ENCODE measurements at places on chromosomes 4 and X.

DNA sequence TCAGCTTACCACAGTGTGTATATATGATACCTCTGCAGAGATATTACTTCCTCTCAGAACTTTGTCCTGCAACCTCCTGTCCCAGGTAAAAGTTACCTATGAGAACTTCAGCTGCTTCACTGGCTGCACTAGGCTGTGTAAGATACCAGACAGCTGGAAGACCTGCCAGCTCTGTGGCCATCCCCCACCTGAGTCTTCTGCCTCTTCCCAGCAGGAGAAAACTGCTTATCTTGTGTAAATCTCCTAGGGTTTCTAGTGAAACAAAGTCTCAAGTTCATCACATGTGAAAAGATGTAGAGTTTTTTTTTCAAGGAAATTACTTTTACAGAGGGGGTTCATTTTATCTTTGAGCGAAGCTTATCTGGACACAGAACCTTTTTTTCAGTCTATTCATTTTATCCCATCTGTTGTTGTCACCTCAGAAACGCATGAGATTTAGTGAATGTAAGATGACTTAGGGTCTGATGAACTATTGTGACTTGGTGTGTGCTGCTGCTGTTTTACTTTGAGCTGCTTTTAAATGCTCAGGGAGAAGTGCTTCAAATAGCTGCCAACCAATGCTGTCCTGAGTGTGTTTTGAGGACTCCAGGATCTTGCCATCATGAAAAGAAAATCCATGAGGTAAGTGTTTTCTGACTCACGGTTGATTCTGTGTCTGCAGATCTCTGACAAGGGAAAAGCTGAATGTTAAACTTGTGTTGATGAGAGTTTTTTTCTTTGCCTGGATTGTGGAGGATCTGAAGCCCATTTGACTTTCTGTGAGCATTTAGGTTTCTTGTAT is 187.8 kb downstream of the FRAS1 start:
- no peak for DNase-seq

GRCh38 chrX:9336456-9336855 is 128.4 kb upstream of the TBL1X start:
- no peak for DNase-seq

DNA sequence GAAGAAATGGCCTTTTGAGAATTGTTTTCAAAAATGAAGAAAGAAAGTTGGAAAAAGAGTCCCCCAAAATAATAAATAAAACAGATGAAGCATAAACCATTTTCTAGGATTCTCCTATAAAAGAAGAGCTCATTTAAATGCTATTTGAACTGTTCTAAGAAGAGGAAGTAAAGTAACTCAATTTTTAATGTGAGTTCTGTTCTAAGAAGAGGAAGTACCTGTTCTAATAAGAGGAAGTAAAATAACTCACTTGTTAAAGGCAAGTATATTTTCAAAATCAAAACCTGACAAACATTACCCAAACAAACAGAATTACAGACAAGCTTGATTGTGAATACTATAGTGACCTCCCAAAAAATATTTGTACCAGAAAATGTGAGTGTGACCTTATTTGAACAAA is 1326.3 kb downstream of the C4orf33 start:
- no peak for DNase-seq

DNA sequence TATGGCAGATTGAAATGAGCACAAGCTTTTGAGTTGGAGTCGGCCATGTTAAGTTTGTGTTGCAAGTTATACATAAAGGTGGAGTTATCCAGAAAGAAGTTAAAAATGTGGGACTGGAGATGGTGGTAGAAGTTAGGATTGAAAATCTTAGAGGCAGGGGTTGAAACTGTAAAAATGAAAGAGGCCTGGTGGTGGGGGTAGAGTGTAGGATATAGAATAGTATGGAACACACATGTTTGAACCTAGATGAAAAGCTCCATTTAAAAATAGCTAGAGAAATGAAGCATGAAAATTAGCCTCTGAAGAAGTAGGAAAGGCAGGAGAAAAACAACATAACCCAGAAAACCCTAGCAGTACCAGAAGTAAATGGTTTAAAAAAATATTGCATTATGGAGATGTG is 131.8 kb upstream of the ENPEP start:
- no peak for DNase-seq

GRCh38 chr4:153318696-153319320 is 25.7 kb upstream of the MND1 start:
- peak; percentile 16 for DNase-seq

DNA sequence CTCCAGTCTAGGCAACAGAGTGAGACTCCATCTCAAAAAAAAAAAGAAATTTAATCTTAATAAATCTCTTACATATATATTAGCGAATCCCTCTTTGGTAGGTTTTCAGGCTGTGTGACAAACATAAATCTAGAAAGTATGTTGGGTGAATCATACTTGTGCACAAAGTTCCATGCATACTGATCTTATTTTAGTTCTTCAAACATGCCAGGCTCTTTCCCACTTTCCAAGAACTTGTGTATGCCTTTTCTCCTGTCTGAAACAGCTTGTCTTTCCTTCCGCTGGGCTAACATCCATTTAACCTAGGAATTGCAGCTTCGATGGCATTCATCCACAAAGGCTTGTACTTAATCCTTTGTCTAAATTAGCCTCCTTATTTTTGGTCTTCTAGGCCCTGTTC is 156.6 kb upstream of the CASK start:
- DNase-seq: no peak

- no peak for DNase-seq
Observed at GRCh38 chr4:22661443-22661842, 31.3 kb upstream of the GBA3 start.

DNA sequence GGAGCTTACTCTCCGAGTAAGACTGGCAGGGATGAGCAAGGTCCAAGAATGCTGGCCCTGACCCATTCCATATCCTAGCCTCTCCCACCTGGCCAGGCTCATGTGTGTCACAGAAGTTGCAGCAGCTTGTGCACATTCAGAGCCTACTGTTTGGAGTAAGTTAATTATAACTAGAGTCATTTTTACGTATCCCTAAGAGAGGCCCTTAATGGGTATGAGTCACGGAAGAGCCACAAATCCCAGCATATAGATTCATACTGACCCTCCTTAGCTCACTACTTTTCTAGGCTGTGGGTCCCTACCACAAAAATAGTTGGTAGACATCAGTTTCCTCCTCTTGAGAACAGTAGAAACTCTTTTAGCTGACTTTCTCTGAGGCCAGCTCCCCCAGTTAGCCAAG is 118.3 kb upstream of the FRG1 start:
- no peak for DNase-seq

- no peak for DNase-seq
Observed at GRCh38 chr4:10366628-10367027, 90.6 kb downstream of the ZNF518B start.

DNA sequence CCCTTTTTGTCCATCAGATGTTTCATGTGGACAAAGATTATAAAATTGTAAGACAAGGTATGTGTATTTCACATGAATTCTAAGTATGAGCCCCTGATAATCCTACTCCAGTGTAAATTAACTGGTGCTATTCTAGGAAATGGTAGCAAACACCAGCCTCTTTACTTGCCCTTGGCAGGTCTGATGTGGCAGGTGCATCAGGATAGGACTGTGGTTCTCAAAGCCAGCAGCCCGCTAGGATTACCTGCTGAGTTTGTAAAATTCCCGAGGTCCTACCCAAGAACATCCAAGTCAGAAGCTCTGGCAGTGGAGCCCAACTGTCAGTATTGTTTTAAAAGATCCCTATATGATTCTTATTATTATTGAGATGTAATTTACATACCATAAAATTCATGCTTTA is 174.0 kb upstream of the ANXA3 start:
- DNase-seq: no peak

- DNase-seq: no peak
Observed at GRCh38 chr4:113827285-113827684, 65.7 kb upstream of the CAMK2D start.

GRCh38 chrX:106007815-106008214 is 30.7 kb downstream of the SERPINA7 start:
- DNase-seq: no peak

GRCh38 chr4:14916554-14917297 is 85.6 kb upstream of the CPEB2 start:
- DNase-seq: peak; percentile 84

DNA sequence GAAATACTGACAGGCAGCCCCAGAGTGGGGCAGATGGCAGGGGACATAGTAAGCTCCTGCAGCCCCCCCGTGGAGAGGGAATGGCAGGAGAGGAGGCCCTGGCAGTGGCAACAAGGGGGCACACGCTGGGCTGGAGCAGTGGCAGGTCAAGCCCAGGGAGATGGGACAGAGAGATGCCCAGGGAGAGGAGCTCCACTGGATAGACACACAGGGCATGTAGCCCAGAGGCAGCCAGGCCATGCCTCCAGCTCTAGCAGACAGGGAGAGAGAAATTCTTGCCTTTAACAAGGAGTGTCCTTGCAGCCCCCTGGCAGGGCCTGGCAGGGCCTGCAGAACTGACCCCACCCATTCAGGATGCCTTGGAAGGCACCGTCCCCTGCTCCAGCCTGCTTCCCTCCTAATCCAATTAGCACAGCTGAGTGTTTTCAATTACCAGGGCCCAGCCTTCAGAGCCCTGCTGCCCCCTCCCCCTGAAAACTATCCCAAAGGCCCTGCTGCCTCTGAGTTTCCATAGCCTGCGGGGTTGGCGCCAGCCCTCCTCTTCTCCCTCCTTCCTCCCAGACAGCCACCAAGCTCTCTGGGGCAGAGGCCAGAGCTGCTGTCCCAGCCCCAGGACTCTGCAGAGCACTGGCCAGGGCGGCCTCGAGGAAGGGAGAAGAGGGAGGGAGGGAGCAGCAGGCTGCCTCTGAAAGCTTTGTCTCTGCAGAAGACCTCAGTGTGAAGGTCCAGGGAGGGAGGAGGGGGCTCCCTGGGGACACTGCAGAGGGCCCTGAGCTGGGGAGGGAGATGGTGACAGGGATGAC is 12.5 kb downstream of the L1CAM start:
- no peak for DNase-seq

GRCh38 chr4:106495476-106495875 is 126.9 kb upstream of the GIMD1 start:
- DNase-seq: no peak

- no peak for DNase-seq
Observed at GRCh38 chrX:11105080-11105479, 6.1 kb upstream of the HCCS start.

- DNase-seq: no peak
Observed at GRCh38 chr4:99636422-99636821, 21.2 kb downstream of the C4orf54 start.

GRCh38 chr4:101306764-101307615 is 40.3 kb downstream of the PPP3CA start:
- no peak for DNase-seq

GRCh38 chr4:39631700-39632079 is 7.0 kb downstream of the SMIM14 start:
- DNase-seq: no peak

DNA sequence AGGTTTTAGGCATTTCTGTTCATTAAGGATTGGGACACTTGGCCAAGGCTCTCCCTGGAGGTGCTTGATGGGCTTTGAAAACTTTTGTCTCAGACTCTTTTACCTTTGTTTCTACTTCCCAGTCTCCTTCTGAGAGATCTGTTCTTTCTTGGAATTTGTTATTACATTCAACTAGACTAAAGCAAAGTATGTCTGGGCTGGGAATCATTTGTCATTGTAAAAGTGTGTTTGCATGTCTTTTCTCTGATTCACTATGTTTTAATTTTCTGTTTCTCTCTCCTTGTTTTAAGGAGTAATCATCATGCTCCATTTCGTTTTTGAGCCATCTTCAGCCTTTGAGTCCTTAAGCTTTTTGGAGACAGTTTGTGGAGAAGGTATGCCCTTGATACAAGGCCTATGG is 12.2 kb upstream of the PGRMC2 start:
- DNase-seq: no peak
